ENCODE measurements at places on chromosomes 5 and 9. TPM values are rescaled to one million over a fixed set of nuclear protein-coding genes. Genes with fewer than 3 reads are reported as not detected.

IFNA13 gene
- total RNA-seq, result not detected

FSTL4 gene
- not detected for total RNA-seq

LHX3 gene
- not detected for total RNA-seq

CACFD1 gene
- 7.0 TPM for total RNA-seq

TLX3 gene
- not detected for total RNA-seq

PLAC8L1 gene
- total RNA-seq, result 2.5 TPM

GABRA1 gene
- not detected for total RNA-seq

CDKN2B gene
- 5.0 TPM for total RNA-seq

PTGS1 gene
- 0.89 TPM for total RNA-seq

GCNT1 gene
- total RNA-seq, result 8.1 TPM

GRK6 gene
- 113 TPM for total RNA-seq

FOXD4L4 gene
- total RNA-seq, result not detected

MEGF10 gene
- total RNA-seq, result not detected

ISOC1 gene
- 38.3 TPM for total RNA-seq

SLC36A3 gene
- not detected for total RNA-seq

PDCD1LG2 gene
- total RNA-seq, result 0.55 TPM

HSD17B3 gene
- not detected for total RNA-seq

ACO1 gene
- 12.1 TPM for total RNA-seq

PCDHGB7 gene
- 0.95 TPM for total RNA-seq

CTSL gene
- total RNA-seq, result 2.4 TPM

CSF1R gene
- total RNA-seq, result not detected

OR1J2 gene
- total RNA-seq, result not detected

CEP72 gene
- 15.3 TPM for total RNA-seq

TMEM215 gene
- not detected for total RNA-seq

SHB gene
- total RNA-seq, result 0.14 TPM

TTC33 gene
- total RNA-seq, result 16.9 TPM

C9orf153 gene
- not detected for total RNA-seq

PAEP gene
- not detected for total RNA-seq

ZNF618 gene
- total RNA-seq, result 0.33 TPM

MRPS27 gene
- 61.0 TPM for total RNA-seq

SPOCK1 gene
- total RNA-seq, result not detected

FOCAD gene
- total RNA-seq, result 26.6 TPM

FRMD3 gene
- total RNA-seq, result 0.43 TPM

SPATA31D4 gene
- total RNA-seq, result not detected

CTNND2 gene
- total RNA-seq, result not detected

LHX2 gene
- total RNA-seq, result not detected

WNT8A gene
- total RNA-seq, result not detected

PKD2L2 gene
- not detected for total RNA-seq

ANKDD1B gene
- total RNA-seq, result not detected

GM2A gene
- 15.4 TPM for total RNA-seq

IRX4 gene
- total RNA-seq, result not detected

MEIKIN gene
- total RNA-seq, result not detected

SPZ1 gene
- not detected for total RNA-seq

ADAMTS16 gene
- total RNA-seq, result not detected

ACTBL2 gene
- total RNA-seq, result not detected

FCN1 gene
- total RNA-seq, result not detected

INSL4 gene
- total RNA-seq, result not detected

Measured in natural killer cell treated with Interleukin-12 subunit alpha and Interleukin-12 subunit beta and Interleukin-15 and Interleukin-18, amount 100 ng/mL, for 72 hours (primary cell).